Central memory CD4-positive, alpha-beta T cell (primary cell): ENCODE measurements at places on chromosomes 7 and 10.

DNA sequence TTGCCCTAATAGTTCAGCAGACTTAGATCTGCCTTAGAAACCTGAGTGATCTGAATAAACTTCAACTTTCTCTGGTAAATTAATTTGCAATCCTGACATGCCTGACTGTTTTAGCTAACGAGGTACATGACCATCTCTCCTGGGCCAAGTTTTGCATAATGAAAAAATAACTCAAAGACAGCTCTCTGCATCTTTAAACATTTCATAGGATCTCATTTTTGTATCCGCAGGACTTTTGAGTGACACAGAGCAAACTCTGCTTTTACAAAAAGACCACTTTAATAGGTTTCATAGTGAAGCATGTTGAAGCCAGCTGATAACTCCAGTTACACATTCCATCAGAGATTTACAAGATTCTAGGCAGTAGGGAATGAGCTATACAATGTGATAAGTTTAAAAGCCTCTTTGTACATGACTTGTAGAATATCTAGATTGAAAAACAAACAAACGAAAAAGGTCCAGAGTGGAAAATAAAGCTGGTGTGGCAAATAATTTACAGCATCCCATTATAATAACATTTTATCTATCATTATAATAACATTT is 2.1 kb downstream of the PRKG1 start:
- no peak for DNase-seq

- no peak for DNase-seq
Observed at GRCh38 chr10:32139223-32140073, 83.2 kb upstream of the KIF5B start.

GRCh38 chr7:92850516-92850915 is 14.1 kb upstream of the CDK6 start:
- no peak for DNase-seq

- DNase-seq: no peak
Observed at GRCh38 chr7:129875745-129876411, 76.9 kb downstream of the UBE2H start.

DNA sequence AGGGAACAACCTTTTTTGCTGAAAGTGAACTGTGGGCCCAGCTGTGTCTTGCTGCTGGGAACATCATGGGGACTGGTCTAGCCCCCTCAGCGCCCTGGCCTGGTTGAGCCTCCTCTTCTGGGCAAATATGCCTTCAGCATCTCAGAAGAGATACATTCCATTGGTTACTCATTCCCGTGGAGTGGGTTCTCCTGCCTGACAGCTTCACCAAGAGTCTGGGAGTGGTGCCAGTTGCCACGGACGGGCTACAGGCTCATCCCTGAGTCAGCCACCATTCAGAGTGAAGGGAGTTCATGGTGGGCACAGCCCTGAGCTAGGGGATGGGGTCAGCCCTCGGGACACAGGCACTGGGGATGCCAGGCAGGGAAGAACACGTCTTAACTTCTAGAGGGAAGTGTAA is 81.9 kb downstream of the RAMP3 start:
- DNase-seq: no peak

DNA sequence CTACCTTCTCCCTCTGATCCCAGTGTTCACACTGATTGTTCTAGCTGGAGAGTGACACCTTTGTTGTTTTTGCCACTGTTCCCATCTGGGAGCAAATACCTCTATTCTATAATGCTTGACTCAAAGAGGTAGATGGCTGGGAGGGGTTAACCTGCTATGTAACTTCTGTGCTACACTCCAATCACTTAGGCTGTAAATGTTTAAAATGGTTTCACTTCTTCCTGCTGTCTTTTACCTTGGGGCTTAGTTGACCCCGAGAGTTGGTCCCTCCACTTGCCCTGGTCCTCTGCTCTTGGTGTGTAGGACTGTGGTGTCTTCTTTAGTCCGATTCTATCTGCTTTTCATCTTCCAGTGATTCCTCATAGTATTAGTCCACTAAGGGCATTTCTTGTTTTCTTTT is 22.3 kb downstream of the KLHDC10 start:
- no peak for DNase-seq

GRCh38 chr10:79020605-79021004 is 48.2 kb upstream of the ZMIZ1 start:
- no peak for DNase-seq

DNA sequence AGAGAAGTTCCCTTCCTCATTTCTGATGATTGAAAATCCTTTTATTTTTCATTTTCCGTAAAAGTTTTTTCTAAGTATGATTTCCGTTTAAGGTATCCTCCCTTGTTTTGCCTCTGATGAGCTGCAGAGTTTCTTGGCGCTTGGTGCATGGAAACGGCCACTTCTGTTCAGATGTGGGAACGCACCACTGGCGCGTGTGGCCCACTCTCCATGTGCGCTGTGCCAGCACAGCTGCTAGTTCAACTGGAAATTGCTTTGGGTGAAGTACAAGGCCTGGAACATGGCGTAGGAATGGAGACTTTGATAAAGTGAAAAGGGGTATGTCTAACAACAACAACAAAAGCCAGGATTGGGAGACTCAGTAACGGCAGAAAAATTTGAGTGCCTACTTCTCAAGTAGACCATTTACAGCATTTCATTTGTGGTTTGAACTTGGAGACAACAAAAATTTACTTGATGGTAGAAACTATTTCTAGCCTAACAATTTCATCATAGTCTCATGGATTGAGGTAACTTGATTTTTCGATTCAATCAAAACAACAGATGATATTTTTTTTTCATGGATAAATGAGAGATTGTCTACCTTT is 364.2 kb downstream of the SUGCT start:
- DNase-seq: no peak

DNA sequence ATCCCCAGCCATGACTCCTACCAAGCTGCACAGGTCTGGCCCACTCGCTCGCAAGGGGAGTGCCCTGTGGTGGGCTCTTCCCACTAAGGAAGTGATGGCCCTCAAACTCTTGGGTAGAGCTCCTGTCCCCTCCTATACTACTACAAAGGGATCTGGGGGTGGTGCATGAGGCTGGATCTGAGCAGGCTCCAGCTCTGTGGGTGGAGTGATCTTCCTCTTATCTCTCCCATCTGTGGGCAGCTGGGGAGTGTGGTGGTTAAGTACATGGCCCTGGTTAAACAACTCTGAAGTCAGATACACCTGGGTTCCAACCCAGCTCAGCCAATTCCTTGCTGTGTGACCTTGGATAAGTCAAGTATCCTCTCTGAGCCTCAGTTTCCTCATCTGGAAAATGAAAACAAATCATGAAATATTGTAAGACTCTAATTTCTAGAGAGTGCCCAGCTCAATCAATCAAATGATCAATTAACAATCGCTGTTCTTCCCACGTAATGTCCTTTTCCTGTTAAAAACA is 17.4 kb downstream of the DDIT4 start:
- DNase-seq: peak; percentile 70

GRCh38 chr10:119190353-119190752 is 11.7 kb upstream of the PRDX3 start:
- no peak for DNase-seq

DNA sequence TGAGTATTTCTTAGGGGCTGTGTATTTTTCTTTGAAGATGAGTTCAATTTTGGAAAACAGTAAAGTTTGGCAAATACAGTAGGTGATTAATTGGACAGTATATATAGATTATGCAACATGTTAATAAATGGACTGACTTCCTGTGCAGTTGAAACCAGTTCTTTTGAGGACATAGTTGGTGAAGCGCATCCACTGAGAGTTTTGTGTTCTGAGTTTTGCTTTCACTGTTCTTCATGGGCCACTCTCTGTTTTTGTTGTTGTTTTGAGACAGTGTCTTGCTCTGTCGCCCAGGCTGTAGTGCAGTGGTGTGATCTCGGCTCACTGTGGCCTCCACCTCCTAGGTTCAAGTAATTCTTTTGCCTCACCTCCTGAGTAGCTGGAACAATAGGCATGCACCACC is 109.0 kb downstream of the SDHAF3 start:
- no peak for DNase-seq

GRCh38 chr7:107201795-107202450 is 33.1 kb downstream of the HBP1 start:
- peak; percentile 9 for DNase-seq

DNA sequence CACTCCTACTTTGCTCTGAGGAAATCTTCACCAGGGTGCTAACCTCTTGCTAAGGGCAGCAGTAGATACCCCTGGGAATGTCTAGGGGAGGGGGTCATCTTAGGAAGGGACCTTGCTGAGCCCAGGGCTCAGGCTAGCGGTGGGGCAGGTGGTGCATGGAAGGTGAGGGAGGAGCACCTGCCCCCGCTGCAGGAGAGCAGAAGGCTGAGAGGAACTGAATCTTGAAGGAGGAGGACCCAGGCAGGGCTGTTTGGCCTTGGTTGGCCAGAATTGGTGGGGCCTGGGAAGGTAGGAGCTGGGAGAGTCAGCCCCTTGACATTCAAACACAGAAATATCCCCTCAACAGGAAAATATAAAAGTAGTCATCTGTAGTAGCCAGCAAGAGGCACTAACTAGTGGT is 7.0 kb downstream of the CALHM3 start:
- no peak for DNase-seq

GRCh38 chr10:114779803-114780576 is 41.6 kb upstream of the FHIP2A start:
- DNase-seq: no peak

DNA sequence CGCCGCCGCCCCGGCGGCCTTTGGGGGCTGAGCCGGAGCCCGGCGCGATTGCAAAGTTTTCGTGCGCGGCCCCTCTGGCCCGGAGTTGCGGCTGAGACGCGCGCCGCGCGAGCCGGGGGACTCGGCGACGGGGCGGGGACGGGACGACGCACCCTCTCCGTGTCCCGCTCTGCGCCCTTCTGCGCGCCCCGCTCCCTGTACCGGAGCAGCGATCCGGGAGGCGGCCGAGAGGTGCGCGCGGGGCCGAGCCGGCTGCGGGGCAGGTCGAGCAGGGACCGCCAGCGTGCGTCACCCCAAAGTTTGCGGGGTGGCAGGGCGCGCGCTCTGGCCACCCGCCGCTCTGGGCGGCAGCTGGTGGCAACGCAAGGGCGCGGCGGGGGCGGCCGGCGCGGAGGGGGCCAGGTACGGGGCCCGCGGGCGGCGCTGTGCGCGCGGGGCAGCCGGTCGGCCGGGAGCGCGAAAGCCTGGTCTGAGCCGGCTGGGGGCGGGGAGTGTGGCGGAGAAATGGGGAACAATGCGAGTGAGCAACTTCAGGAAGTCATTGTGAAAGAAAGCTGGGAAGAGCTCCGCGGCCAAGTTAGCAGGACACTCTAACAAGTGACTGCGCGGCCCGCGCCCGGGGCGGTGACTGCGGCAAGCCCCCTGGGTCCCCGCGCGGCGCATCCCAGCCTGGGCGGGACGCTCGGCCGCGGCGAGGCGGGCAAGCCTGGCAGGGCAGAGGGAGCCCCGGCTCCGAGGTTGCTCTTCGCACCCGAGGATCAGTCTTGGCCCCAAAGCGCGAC is at the start of gene IKZF1:
Gene IKZF1, plus strand, starts transcription at position 588 of the 782 bp plus-strand sequence. CDS start 14,346 bp downstream, outside the sequence.
- peak; percentile 53 for DNase-seq

GRCh38 chr7:4073052-4073451 is 609.0 kb upstream of the FOXK1 start:
- DNase-seq: no peak

- peak; percentile 13 for DNase-seq
Observed at GRCh38 chr7:100799037-100799896, 28.1 kb downstream of the EPHB4 start.

DNA sequence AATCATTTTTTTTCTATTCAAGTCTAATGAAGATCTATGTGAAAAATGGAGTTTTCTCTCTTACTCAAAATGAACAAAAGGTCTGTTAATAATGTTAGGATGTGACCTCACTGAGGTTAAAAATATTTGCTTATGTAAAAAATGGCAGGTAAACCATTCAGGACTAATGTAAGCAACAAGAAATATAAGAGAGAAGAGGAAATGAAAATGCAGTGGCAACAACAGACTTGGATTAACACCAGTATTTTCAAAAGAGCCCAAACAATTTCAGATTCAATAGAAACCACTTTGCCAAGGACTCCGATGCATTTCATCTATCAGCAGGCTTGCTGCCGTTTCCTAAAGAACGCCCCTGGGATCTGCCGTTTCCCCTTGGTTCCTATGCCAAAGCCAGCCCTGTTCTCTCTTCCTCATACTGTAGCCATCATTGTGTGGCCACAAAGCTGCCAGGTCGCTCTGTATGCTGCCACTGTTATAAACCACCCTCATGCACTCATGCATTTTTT is 66.4 kb downstream of the MTURN start:
- DNase-seq: no peak

DNA sequence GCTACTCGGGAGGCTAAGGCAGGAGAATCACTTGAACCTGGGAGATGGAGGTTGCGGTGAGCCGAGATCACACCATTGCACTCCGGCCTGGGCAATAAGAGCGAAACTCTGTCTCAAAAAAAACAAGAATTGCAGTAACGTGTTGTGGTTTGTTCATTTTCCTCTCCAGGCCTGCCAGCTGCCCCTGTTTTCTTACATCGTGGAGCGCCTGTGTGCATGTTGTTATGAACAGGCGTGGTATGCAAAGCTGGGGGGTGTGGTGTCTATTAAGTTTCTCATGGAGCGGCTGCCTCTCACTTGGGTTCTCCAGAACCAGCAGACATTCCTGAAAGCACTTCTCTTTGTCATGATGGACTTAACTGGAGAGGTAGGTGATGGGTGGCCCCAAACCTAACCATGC is 52.1 kb downstream of the TRRAP start:
- DNase-seq: no peak

DNA sequence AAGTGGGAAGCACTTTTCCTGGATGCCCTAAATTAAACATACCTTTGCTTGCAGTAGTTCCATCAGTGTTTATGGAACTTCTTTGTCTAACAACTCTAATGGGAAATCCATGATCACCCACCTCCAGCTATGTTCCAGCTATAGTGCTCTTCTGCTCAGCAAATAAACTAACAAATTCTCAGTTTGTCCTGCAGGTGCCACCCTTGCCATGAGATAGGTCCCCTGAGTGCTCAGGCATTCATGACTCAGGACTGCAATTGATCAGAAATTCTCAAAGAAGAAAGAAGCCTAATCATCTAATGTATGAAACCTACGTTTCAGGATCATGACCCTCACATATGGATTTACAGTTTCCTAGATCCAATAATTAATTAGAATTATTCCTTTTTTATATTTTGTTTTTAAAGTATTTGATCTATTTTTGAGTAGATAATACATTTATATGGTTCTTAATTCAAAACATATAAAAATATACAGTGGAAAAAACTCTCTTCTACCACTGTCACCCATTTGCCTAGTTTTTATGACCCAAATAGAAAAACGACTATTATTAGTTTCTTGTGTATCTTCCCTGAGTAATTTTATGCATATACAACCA is 48.7 kb upstream of the DYNC1I1 start:
- DNase-seq: no peak

DNA sequence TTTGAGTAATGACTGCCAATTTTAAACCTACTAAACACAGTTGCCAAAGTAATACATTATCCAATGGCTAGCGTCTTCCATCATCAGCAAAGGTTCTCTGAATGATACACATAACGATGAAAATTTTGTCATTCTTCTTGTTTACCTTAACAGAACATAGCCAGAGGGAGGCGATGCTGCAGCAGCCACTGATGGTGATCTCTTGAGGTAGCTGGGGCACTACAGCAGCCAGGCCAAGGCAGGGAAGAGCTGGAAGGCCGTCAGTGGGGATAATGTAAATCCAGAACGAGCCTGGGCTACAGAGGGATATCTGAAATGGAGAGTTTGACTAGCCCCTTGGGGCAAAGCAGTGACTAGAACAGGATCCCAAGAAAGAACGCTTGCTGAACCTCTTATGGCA is 38.8 kb downstream of the PRPS1L1 start:
- no peak for DNase-seq

- DNase-seq: no peak
Observed at GRCh38 chr10:101841826-101842225, 1.8 kb downstream of the KCNIP2 start.

GRCh38 chr10:31549896-31550295 is 230.9 kb downstream of the ZEB1 start:
- DNase-seq: no peak
